Hindlimb muscle (tissue), 1 donor: ENCODE measurements at places on chromosomes 5 and 9. TPM values are rescaled to one million over a fixed set of nuclear protein-coding genes. Genes with fewer than 3 reads are reported as not detected.

- DNase-seq = no peak
These were observed 251.2 kb upstream of the FBXL7 start for GRCh38 chr5:15248731-15249130.

DNA sequence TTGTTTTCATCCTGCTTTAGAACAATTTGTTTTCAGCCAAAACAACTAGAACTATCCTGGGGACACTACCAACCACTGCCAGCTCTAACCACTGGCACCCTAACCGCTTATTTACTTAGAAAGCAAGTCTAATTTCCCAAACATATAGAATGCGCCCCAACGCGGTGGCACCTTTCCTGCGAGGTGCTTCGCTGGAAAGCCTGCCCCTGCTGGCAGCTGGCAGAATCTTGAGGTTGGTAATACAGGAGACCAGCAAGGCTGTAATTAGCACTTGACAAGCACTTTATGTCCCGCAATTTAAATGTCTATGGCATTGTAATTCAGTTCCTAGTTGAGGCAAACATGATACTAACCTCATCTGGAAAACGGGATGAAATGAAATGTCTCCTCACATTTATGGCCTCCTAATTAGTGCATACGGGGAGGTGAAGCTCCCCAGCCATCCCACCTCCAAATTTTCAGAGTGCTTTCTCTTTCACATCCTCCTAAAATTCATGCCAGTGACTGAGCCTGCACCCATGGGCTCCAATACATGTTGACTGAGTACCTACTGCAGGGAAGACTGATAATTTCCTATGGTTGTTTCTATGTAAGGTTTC, 30.4 kb downstream of the GABBR2 start:
- DNase-seq = no peak

GRCh38 chr9:121230256-121230655, 28.6 kb upstream of the RAB14 start:
- DNase-seq = no peak

DNA sequence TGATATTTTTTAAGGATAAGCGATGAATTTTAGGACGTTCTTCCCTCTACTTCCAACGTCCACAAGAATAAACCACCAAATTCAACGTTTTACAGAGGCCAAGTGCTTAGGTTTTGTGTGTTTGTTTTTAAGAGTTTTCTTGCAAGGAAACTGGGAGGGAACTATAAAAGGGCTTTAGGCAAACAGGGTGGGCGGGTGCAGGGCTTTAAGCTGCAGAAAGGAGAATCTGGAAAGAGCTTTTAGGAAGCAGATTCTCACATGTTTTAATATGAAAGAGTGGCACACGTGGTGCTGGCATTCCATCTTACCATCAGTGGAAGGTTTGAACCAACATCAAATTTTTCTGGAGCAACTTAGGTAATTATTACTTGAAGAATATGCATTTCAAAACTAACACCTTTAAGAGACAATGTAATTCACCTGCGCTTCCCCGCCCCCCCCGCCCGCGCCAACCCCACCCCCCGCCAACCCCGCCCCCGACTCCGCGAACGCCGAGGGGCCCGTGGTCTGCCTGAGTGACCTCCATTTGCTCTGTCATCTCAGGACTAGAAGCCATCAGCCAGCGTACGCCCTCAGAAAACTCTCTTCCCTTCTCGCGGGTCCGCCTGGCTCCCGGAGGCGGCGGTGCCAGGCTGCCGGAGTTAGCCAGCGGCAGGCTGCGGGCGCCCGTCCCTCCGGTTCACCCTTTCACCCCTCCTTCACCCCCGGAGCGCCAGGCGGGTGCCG, 911 bp upstream of the PIK3R1 start:
- peak; percentile 40 for DNase-seq

- DNase-seq = no peak
These were observed 6.7 kb downstream of the TXN start for GRCh38 chr9:110249603-110250002.

DNA sequence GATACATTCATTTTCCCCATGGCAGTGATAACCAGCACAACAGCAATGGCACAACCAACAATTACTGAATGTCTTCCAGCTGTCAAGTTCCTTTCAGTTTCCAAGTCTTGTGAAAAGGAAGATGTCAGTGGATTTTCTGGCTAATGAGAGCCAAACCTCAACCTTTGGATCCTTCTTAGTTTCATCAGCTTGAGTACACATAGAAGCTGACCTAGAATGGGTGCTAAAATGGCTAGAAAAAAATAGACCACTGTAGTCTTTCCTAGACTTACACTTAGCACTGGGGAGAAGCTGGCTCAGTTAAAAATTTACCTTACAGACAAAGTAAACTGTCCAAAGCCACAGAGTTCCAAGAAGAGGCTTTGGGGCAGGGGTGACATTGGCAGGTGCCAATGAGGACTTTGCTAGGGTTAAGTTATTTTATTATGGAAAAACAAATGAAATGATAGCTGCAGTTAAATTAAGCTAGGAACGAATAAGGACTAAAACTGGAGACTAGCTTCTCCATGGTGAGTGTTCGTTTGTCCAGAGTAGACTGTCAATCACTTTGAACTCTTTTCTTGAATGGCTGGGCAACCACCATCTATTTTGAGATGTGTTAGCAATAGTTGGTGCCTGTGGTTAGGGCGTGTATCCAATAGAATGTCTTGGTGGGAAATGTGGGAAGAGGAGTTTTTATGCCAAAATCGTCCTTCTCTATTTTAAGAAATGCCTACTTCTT, 25.9 kb upstream of the TXN start:
- DNase-seq = no peak

DNA sequence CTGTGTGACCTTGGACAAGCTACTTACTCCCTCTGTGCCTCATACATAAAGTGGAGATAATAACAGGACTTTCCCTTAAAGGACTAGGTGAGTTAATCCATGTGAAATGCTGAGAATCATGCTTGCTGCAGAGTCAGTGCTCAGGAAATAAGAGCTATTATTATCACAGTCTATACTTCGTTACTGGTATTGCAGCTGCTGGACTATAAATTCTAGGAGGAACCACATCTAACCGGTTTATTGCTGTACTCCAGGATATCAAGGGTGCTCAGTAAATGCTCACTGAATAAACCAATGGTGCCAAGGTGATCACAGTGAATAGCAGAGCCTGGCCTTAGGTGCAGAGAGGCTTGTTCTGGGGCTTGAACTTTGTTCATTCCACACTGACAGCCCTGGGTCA, 69.3 kb downstream of the HSPA4 start:
- no peak for DNase-seq

- peak; percentile 49 for DNase-seq
These were observed 4.5 kb downstream of the ELAVL2 start for GRCh38 chr9:23821375-23822181.

GRCh38 chr5:158910782-158911692, 188.7 kb downstream of the EBF1 start:
- no peak for DNase-seq

DNA sequence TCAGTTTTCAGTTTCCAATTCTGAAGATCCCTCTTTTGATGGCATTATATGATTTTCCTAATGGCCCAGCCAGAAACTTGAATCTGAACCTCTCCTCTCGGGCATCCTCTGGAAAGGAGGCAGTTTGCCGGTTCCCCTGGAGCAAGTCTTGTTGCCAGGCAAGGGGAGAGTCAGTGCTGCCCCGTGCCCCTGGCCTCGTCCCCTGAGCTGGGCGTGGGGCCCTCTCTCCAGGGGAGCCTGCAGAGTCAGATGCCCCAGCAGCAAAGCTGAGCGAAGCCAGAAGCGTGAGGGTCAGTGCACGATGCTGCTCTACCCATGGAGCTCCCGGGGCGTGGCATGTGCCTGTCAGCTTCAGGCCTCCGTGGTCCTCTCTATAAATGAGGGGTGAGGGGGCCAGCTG, 14.0 kb downstream of the OLFM1 start:
- DNase-seq = no peak

DNA sequence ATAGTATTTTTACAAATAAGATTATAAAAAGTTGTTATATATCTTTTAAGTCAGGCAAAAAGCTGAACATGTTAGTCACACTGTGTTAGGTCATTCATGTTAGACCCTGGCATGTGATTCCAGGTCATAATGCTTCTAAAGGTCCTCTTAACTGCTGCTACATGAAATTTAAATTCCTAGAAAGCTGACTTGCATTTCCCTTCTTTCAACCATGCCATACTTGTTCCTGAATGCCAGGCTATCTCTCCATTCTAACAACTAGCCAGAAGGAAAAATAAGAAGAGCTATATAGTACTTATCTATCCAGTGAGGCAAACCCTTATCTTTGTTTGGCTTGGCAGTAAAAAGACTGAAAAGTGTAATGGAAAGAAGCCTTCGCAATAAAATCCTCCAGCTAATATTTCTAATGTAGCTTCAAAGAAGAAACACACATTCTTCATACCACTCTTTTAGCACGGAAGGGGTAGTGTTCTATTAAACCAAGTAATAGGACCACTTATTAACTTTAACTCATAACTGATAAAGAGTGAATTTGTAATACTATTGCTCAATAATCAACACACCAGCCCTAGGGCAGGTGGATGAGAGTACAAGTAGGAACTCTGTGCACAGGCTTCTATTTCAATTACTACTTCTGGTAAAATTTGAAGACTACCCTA, 310.2 kb downstream of the PDE4D start:
- DNase-seq = no peak

- DNase-seq = no peak
These were observed 186.0 kb downstream of the DTWD2 start for GRCh38 chr5:118802335-118802734.

DNA sequence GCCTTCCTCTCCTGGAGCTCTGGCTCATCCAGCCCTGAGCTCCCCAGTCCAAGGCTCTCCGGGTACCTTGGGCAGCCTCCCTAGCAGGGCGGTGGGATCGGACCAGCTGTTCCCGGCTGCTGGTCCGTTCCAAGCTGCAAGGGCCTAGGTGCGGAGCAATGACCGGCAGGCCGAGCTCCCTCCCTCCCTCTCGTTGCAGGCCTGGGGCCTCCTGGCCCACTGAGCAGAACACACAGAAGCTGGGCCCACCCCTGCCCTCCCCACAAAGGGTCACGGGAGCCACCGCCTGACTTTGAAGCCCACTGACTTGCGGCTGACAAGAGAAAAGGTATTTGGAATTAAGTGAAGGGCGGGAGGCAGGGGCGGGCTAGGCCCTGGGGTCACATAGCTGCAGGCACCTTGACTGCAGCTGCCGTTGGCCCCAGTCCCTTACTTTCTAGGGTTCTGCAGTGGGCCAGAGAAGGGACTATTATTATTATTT, 104.7 kb upstream of the IER5L start:
- no peak for DNase-seq

DNA sequence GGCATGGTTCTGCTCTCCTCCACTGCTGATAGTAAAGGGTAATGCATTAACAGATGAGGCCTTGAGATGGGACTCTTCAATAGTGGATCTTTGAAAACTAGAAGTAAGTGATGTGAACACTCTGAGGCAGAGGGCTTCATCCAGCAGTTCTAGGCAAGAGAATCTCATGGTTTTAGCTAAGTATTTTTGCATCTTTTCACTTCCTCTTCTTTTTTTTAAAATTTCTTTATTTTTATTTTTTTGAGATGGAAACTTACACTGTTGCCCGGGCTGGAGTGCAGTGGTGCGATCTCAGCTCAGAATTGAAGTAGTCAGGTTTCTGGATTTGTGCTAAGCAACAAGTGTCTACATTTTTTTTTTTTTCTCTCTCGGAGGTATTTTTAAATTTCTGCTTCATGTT, 101.9 kb downstream of the MTRR start:
- no peak for DNase-seq

DNA sequence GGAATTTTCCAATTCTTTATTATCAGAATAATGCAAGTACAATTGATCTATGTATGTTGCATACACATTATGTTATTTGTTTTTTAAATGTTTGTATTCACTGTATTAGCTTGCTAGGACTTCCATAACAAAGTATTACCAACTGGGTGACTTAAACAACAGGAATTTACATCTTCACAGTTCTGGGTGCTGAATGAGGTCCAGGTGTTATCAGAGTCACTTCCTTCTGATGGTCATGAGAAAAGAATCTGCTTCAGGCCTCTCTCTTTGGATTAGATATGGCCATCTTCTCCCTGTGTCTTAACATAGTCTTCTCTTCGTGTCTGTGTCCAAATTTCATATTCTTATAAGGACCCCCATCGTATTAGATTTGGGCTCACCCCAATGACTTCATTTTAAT, 229.1 kb upstream of the TRPC7 start:
- DNase-seq = no peak

SPINK6 gene
- polyA plus RNA-seq = not detected

EGFL7 gene
- 90.8 TPM for polyA plus RNA-seq

ANGPTL2 gene
- 49.4 TPM for polyA plus RNA-seq

GPRIN1 gene
- polyA plus RNA-seq = 0.75 TPM

PCDHB11 gene
- 4.4 TPM for polyA plus RNA-seq

APC gene
- polyA plus RNA-seq = 29.4 TPM

OR1L1 gene
- not detected for polyA plus RNA-seq

CFAP77 gene
- polyA plus RNA-seq = not detected
